OCI-M1 (cell line): ENCODE measurements at places on chromosomes 13 and 19.
A peak's percentile ranks its signal among the peaks of the same experiment; 100 is the strongest.

DNA sequence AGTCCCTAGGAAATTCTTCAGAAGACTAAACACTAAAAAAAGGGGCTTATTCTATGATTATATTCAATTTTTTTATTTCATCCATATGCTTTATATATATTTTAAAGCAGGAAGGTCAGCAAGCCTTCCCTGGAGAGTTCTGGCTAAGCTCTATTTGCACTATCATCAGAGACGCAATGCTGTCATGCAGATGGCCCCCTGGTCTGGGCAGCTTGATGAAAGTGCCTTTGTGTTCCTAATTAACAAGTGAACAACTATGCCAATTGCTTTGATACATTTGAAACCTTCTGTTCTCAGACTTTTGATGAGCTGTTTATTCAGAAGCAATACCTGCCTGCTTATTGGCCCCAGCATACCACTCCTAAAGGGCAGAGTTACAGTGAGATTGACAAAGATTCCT, 1344.6 kb downstream of the OLFM4 start:
- DNase-seq, result no peak

DNA sequence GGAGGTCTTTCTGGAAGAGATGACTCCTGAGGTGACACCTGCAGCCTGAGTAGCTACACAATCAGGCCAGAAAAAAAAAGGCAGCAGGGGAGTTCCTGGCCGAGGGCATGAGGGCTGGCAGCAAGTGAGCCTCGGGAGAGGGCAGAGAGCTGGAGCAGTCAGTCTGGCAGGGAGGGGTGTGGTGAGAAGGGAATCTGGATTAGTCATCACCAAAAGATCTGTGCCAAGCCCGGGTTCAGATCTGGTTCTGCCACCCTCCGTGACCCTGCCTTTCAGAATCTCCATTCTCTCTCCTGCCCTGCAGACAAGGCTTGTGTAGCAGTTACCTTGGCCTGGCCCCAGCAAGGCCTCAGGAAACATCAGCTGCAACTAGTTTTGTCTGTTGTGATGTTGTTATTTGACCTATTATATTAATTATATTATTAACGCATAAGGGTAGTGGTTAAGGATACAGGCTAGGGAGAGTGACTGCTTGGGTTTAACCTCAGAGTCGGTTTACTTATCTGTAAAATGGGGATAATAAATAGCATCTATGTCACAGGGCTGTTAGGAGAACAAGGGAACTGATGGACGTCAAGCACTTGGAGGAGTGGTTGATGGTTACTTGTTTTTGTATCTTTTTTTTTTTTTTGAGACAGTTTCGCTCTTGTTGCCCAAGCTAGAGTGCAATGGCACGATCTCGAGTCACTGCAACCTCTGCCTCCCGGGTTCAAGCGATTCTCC, 2.7 kb upstream of the CAPNS1 start:
- DNase-seq, result no peak

DNA sequence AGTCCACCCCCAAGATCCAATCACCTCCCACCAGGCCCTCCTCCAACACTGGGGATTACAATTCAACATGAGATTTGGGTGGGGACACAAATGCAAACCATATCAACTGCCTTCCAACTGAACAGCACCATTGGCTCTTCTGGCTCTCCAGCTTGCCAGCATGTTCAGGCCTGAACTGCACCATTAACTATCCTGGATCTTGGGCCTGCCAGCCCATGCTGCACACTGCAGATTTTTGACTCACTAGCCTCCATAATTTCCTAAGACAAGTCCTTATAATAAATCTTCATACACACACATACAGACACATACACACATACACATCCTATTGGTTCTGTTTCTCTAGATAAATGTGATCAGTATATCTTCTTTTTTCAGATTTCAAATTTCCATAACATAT, 737.1 kb upstream of the SPRY2 start:
- peak; percentile 3 for DNase-seq

GRCh38 chr19:48478339-48479256, 9.4 kb downstream of the CYTH2 start:
- DNase-seq, result no peak

GRCh38 chr19:46985542-46986415, 33.9 kb upstream of the NPAS1 start:
- no peak for DNase-seq
